ENCODE measurements at places on chromosomes 6 and 20. TPM values are rescaled to one million over a fixed set of nuclear protein-coding genes. Genes with fewer than 3 reads are reported as not detected.

Gene GATA5
- not detected for total RNA-seq

Gene SRMS
- total RNA-seq, result not detected

Gene CNR1
- not detected for total RNA-seq

Gene IL17F
- 241 TPM for total RNA-seq

Gene SLC13A3
- total RNA-seq, result 0.47 TPM

Gene PACSIN1
- not detected for total RNA-seq

Gene CAGE1
- total RNA-seq, result 0.76 TPM

Gene FAM209B
- total RNA-seq, result 1.7 TPM

Gene BMP6
- not detected for total RNA-seq

Gene HRH3
- total RNA-seq, result not detected

Gene NOTCH4
- total RNA-seq, result 1.4 TPM

Gene PSORS1C2
- not detected for total RNA-seq

Gene RSPO4
- not detected for total RNA-seq

Gene IRF4
- 388 TPM for total RNA-seq

Gene IMPG1
- total RNA-seq, result not detected

Gene ARMC12
- not detected for total RNA-seq

Gene ZNF318
- 6.4 TPM for total RNA-seq

Gene PDYN
- not detected for total RNA-seq
